ENCODE measurements at places on chromosomes 7 and 10.

DNA sequence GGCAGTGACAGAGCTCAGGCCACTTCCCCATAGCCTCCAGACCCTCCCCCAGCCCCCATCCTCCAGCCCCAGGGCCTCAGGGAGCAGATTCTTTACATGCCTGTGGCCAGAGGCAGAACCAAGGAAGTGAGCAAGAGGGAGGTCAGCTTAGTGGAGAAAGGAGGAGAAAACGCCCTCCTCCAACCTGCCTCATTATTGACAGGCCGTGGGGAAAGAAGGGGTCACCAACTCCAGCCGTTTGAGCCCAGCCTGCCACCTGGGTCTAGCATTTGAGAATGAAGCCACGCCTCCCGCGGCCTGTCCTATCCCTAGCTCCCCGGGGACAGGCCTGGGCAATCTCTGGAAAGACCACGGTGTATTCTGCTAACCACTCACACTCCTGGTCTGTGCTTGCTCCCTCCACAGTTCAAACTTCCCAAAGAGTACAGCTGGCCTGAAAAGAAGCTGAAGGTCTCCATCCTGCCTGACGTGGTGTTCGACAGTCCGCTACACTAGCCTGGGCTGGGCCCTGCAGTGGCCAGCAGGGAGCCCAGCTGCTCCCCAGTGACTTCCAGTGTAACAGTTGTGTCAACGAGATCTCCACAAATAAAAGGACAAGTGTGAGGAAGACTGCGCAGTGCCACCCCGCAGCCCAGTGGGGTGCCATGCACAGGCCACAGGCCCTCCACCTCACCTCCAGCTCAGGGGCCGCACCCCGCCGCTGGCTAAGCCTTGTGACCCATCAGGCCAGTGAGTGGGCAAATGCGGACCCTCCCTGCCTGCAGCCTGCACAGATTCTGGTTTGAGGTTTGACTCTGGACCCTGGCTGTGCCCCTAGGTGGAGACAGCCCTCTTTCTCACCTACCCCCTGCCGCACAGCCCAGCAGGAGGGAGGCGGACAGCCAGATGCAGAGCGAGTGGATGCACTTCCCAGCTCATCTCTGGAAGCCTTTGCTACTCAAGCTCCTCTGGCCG, 14.3 kb upstream of the TRIM8 start:
- DNase-seq = peak; percentile 97

- DNase-seq = no peak
These were observed 25.9 kb upstream of the HERPUD2 start for GRCh38 chr7:35720849-35721248.

DNA sequence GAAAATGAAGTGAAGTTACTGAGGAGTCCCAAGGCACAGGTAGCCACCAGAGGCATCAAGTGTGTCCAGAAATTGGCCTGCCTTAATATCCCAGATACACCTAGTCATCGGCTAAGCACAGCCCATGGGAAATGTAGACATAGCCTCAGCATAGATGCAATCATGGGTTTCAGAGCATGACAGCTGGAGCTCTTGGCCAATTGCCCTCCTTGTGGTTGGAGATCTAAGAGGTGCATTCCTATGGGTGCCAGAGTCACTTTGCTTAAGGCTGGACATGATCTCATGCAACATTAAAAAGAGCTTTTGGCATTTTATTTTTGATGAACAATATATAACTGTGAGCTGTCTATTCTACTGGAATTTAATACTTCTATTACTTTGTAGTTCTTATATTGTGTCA, 758.0 kb upstream of the LRRTM3 start:
- no peak for DNase-seq

DNA sequence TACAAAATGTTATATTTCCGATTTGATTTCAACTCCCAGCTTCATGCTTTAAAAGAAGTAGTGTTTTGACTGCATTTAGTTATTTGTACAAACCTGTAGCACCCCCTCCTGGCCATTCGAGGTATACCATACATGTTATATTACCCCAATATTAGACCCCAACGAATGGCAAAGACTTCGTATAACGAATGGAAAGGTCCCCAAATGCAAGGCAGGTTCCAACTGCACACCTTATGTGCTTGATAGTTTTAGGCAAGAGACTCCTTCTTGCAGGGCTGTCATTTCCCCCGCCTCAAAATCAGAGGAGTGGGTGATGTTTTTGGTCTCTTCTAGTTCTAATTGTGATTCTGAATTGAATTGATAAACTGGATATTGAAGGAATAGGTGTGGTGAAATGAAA, 101.1 kb upstream of the TARP start:
- peak; percentile 28 for DNase-seq

DNA sequence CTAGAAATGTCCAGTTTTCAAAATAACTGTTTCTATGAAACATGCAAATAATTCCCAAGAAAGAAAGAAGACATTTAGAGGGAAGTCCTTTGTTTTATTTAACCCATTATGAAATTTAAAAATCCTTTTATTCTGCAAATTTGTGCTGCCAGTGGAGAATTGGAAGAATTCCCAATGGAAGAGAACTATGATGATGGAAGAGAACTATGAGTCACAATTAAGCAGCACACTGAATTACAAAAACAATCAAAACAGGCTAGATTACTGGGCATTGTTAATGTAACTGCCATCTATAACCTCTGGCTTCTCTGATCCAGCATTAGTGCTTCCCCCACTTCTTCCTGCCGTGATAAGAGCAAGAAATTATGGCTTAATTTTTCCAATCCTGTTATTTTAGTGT, 126.2 kb upstream of the FEZF1 start:
- DNase-seq = no peak

- DNase-seq = peak; percentile 80
These were observed 47.4 kb downstream of the SGMS1 start for GRCh38 chr10:50576245-50576815.

GRCh38 chr7:1124816-1125602, 35.0 kb downstream of the ZFAND2A start:
- no peak for DNase-seq

DNA sequence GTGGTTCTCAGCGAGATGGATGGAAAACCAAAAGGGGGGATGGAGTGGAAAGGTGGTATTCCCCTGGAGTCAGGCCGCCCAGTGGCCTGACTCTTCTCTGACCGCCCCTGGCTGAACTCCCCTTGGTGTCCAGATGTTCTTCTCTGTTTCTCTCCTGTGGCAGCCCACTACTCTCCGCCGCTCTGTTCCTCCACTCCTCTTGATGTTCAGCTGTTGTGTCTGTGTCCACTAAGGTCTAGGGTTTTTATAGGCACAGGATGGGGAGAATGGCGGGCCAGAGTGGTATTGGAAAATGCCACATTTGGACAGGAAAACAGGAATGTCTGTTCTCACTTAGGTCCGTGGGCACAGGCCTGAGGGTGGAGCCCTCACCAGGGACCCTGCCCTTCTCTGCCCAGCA, 954.3 kb upstream of the MBL2 start:
- no peak for DNase-seq

- peak; percentile 81 for DNase-seq
These were observed 1.3 kb upstream of the ARID5B start for GRCh38 chr10:61899997-61900828.

DNA sequence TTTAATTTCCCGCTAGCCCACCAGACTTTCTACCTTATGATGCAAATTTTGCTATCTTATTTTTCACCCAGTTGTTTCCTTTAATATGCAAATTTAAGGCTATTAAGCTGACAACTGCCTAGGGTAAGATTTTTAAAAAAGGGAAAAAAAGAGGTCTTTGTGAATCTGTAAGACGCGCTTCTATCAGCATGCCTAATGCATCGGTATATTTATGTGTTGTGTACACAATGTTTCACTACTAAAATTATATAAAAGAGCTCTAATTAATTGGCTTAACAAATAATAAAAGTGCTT, 386.6 kb downstream of the KIF20B start:
- DNase-seq = no peak

DNA sequence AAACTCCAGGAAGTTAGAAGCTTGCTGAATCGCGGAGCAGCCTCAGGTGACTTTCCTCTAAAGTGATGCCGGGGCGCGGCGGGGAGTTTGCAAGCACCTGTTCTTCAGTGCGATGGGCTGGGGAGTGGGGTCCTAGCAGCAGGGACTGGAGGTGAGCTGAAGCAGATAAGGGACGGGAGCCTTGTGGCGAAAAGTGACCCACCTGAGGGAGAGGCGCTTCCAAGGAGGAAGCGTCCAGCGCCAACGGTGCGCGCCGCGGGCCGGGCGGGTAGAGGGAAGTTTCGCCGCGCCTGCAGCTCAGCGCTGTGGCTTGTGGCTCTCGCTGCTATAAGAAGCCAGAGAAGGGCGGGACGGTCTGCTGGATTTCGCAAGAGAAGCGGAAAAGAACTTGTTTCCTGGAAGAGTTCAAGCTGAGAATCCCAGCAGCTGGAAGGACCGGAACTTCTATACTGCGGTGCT, at the start of gene STEAP4:
TSS of gene STEAP4 (minus strand) at position 305 of the 459 bp plus-strand sequence. CDS start 22,625 bp downstream, outside the sequence.
- DNase-seq = peak; percentile 6

GRCh38 chr10:63227207-63227895, 94.2 kb downstream of the NRBF2 start:
- DNase-seq = peak; percentile 71

GRCh38 chr7:99539213-99539811, 12.6 kb downstream of the FAM200A start:
- DNase-seq = no peak

- DNase-seq = peak; percentile 83
These were observed 135.9 kb downstream of the CUX1 start for GRCh38 chr7:101953248-101953819.

GRCh38 chr7:38051786-38052185, 126.3 kb upstream of the STARD3NL start:
- DNase-seq = no peak

GRCh38 chr7:150803161-150803860, 2.7 kb downstream of the TMEM176A start:
- no peak for DNase-seq

DNA sequence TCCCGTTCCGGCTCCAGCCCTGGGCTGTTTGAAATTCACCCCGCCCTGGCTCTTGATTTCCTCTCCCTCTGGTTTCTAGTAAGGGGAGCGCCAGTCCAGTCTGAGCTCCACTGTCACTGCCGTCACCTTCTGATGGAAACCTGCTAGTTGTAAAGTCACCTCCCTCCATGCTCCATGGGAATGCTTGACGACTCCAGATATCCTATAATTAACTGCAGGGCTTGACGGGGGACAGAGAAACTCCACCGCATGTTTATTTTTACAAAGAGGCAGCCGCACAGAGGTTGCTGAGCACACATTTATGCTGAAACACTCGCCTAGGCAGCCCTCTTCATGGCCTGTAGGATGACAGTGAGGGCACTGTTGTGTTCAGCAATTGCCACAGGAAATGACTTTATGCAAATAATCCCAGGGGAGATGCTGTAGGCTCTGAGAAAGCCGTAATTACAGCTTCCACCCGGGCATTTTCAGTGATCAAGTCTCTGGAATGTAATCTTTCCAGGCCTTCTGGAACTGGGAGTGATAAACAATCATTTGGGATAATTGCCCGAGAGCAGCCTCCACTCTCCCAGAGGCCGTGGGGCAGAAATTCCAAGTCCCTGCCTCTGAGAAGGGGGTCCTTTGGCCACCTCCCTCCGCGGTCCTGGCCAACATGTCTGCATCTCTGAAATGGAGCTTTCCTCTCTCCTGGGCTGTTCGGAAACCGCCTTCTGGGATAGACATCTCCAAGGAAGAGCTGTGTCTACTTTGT, 300.5 kb downstream of the KLF6 start:
- DNase-seq = peak; percentile 83

- DNase-seq = no peak
These were observed 25.8 kb upstream of the SFMBT2 start for GRCh38 chr10:7436490-7437100.

- DNase-seq = no peak
These were observed 61.0 kb upstream of the PAPSS2 start for GRCh38 chr10:87598700-87599099.

DNA sequence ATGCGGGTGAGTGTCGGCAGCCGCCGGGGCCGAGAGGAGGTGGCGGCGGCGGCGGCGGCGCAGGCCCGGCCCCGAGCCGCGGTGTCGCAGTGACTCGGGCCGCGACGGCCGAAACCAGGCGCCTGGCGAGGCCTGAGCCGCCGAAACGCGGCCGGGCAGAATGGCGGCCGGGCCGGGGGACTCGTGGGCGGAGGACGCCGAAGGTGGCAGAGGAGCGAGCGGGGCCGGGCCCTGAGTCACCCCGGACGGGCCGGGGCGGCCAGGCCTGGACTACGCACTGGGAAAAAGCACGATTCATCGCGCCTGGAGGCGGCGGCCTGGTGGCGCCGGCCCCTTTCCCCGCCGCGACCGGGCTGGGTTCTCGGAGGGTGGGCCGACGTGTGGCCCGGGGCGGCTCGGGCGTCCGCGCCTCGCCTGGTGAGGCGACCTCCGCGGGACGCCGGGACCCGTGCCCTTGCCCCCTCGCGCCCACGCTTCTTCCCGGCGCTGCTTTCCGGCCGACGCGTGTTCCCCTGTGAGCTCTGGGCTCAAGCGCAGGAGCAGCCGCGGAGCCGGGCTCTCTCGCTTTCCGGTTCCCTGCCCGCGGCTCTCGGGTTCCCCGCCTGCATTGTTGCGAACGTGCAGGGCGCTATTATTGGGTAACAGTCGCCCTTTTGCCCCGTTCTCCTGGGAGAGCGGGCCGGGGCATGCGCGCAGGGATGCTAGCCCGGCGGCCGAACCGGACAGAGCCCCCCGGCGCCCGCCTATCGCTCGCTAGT, 500 bp downstream of the CUL1 start:
- peak; percentile 61 for DNase-seq

DNA sequence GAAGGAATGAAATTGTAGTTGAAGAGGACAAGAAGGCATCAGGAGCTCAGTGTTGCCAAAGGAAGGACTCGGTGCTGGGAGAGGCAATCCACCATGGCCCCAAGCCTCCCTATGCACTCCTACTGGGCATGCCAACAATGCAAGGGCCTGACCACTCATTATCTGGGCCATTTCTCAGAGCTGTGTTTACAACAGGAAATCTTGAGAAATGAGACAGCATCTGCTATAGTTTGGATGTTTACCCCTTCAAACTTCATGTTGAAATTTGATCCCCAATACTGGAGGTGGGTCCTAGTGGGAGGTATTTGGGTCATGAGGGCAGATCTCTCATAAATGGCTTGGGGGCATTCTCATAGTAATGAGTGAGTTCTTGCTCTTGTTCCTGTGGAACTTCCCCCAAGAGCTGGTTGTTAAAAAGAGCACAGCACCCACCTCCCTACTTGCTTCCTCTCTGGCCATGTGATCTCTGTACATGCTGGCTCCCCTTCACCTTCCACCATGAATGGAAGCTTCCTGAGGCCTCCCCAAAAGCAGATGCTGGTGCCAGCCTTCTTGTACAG, 50.8 kb upstream of the AOAH start:
- DNase-seq = no peak

DNA sequence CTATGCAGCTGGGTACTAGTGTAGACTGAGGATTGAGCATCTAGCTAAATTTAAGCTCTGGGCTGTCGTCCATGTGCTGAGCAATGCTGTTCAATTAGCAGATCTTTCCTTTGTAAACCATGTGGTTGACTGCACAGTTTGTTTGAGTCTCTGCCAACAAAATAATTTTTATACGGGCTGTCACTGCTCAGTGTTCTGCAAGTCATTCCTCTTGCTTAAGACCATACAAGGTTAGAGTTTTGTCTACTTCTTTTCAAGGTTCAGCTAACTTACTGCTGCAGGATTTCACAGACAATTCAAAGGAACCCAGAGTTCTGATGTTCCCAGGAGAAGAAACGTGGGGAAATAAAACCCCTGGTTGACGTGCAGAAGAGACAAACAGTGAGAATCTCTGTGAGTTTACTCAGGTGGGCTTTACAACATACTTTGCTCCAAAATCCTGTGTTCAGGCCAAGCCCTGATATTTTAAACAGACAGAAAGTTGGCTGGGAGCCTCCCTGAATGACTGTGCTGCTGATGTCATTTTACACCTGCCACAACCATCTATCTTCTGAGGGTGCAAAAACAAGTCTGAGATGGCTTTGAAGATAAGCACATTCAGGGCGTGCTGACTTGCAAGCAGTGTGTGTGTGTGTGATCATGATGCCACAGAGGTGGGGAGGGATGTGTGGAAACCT, 177.1 kb upstream of the SVIL start:
- DNase-seq = peak; percentile 97

Measured in EH (cell line).